ENCODE measurements at places on chromosomes 3 and 15.

- no peak for DNase-seq
Observed at GRCh38 chr3:193704431-193704830, 111.4 kb downstream of the OPA1 start.

DNA sequence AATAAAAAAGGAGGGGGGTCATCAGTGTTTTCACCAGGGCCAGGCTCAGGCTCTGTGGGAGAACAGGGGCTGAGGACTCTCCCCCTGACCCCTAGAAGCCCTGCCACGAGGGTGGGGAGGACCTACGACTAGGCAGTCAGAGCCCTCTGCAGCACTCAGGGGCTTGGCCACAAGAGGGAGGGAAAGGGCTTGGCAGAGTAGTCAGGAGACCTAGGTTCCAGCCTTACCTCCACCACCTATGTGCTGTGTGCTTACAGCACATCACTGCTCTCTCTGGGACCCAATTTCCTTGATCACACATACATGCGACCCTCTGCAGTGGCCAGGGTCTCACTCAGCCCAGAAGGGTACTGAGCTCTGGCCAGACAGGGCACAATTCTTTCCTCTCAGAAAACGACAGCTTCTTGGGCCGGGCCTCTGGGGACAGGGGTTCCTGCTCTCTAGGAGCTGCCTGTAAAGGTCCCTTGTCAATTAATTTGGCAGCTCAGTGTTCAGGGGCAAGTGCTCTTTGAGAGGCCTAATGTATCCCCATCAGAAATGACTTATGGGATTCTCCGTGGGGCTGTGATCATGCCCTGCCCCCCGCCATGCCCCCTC, 16.4 kb upstream of the SKIC8 start:
- no peak for DNase-seq

DNA sequence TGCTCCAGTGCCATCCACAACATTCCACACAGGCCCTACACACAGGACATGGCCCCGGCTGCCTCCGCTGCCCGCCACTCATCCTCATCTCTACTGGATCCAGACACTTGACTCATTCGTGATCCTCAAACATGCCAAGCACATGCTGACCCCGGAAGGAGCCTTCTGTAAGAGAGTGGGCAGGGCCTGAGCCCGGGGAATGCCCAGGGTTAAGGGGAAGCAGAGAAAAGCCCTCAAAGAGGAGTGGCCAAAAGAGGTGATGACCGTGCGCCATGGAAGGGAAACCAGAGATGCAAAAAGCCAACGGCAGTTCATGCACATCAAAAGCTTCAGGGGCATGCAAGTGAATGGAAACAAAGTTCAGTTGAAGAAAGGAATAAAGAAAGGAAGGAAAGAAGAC, 46.1 kb downstream of the RFTN1 start:
- DNase-seq, result no peak

GRCh38 chr15:40702077-40702476, 7.1 kb downstream of the RAD51 start:
- peak; percentile 16 for DNase-seq

DNA sequence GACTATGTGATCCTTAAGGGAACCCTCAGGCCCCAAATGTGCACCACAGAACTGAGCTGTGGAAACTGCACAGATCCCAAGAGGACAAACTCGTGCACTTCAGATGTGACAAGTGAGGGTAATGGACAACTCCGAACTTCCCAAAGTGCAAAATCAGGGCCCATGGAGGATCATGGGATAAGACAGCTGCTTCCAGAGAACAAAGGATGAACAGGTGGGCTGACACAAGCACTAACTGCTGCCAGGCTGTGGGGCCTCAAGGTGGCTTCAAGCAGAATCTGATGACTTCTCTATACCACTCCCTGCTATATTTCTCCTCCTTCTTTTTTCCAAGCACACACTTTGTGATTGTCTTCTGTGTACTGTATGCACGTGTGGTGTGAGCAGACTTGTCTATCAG, 5.4 kb downstream of the TARS3 start:
- no peak for DNase-seq

DNA sequence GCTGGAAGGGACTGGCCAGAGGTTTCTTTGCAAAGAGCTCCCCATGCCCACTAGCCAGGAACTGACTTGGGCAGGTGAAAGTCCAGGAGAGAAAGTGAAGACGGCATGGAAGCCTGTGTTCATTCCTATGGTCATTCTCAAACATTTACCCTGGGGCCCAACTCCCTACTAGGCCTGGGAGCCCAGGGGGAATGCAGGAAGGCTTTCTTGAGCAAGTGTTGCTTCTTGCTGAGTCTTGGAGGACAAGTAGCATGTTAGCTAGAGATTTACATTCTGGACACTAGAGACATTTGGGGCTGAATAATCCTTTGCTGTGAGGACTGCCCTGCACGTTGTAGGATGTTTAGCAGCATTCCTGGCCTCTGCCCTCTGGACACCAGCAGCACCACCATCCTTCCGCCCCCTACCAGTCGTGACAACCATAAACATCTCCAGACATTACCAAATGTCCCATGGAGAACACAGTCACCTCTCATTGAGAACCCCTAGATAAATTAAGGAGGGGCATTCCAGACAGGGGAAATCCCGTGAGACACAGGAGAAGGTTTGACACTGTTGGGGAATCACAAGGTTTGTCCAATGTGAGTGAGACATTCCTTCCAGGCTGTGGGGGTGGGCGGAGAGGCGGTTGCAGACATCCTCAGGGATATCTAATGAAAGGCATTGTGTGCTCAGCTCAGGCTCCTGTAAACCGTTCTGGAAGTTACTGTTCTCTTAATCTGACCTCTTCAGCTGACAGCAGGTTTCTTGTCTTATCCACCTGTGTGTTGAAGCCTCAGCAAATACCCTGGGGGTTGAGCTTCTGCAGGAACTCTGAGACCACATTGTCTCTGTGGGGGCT, 236.2 kb downstream of the TLE3 start:
- no peak for DNase-seq

DNA sequence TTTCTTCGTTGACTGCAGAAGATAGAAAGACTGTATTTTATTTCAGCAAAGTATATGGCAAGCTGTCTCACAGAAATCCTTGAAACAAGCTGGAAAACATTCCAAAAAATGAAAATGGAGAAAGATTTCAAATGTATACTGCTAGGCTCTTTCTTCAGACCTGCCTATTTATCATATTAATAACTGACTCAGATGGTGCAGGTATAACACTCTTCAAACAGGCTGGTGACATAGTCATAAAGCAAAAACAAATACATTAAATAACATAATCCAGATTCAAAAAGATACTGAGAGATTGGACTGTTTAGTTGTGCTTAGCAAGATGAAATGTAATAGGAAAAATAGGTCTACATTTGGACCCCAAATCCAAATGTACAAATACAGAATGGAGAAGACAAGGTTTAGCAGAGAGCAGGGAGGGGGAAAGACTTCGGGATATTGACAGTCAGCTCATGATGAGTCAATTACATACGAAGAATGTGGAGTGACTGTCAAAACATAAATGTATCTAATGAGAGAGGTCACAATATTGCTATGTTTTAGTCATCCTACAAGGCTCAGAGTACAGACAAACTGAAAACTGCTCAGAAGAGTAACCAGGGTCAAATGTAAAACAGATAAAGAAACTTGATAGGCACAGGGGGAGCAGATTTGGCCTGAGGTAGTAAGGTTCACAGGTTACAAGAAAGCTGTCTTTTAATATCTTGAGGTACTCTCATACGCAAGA, 88.7 kb downstream of the DMXL2 start:
- DNase-seq, result peak; percentile 4

GRCh38 chr3:110234831-110235230, 836.8 kb upstream of the NECTIN3 start:
- peak; percentile 48 for DNase-seq

GRCh38 chr3:38332201-38332600, 14.4 kb upstream of the XYLB start:
- no peak for DNase-seq

- DNase-seq, result no peak
Observed at GRCh38 chr15:71143373-71144310, 28.4 kb downstream of the THSD4 start.

- DNase-seq, result no peak
Observed at GRCh38 chr15:91879158-91879557, 25.6 kb downstream of the SLCO3A1 start.

DNA sequence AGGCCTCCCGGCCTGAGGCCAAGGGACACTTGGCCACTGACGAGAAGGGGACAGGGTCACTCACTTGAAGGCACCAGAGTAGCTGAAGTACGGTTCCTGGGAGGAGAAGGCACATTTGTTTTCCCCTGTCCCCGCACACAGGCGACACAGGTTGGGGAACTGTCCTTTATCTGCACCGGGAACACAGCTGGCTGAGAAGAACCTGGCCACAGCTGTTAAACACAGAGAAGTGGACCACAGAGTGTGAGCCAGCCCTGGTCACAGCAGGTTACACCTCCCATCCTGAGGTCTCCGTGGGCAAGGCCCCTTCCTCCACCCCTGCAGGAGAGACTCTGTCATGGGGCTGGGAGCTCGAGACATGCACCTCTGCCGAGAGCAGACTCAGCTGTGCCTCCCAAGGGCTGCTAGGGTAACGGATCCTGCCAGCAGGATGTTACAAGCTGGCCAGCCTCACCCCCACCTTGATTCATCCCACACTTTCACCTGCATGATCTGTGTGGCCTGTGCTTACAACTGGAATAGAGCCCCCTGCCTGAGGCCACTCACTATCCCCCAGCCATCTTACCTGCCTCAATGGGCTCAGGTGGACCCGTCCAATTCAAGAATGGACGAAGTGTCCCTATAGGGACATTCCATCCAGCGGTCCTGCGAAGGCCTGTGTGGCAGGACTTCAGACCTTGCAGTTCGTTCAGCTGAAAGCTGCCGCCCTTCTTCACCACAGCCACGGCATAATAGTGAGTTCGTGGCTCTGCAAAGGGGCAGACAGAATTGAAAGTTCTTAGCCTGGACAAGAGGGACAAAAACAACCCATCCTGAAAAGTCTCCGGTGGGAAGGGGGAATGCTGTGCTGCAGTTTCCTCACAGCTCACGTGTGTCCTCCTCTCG, 9.2 kb downstream of the LTF start:
- DNase-seq, result no peak

GRCh38 chr3:20572473-20572872, 386.5 kb upstream of the SGO1 start:
- no peak for DNase-seq

GRCh38 chr3:98952404-98952803, 50.9 kb upstream of the DCBLD2 start:
- DNase-seq, result no peak

DNA sequence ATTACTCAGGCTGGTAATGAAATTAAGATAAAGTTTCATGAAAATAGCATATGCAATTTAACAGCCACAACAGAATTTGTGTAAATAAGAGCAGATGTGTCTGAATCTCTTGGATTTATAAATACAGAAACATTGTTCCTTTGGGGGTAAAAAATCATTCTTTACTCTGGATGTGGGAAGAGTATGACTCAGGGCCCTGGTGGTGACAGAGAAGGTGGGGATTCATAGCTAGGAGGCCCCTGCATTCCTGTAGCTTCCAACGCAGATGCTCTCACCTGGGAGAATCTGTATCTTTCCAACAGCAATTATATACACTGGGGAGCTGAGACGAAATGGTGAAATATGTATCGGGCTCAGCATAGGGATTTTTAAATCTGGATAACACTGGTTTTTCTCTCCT, 167.6 kb upstream of the CADPS start:
- DNase-seq, result no peak

DNA sequence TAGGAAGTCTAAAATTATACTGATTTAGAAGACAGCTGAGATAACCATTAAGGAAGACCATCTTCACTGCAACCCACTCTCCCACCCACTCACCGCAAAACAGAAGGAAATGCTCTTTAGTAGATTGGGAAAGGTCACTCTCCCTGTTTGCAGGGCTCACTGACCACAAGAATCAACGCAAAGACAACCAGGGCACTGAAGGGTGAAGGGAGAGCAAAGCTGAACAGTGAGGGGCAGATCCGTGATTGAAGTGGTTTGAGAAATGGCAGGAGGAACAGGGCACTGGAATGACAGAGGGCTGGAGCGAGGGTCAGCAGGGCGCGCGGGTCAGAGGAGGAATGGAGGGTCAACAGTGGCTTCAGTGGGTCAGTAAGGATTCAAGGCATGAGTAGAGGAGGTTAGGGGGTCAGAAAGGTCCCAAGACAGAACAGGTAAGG, 520 bp downstream of the MESD start:
- DNase-seq, result no peak

DNA sequence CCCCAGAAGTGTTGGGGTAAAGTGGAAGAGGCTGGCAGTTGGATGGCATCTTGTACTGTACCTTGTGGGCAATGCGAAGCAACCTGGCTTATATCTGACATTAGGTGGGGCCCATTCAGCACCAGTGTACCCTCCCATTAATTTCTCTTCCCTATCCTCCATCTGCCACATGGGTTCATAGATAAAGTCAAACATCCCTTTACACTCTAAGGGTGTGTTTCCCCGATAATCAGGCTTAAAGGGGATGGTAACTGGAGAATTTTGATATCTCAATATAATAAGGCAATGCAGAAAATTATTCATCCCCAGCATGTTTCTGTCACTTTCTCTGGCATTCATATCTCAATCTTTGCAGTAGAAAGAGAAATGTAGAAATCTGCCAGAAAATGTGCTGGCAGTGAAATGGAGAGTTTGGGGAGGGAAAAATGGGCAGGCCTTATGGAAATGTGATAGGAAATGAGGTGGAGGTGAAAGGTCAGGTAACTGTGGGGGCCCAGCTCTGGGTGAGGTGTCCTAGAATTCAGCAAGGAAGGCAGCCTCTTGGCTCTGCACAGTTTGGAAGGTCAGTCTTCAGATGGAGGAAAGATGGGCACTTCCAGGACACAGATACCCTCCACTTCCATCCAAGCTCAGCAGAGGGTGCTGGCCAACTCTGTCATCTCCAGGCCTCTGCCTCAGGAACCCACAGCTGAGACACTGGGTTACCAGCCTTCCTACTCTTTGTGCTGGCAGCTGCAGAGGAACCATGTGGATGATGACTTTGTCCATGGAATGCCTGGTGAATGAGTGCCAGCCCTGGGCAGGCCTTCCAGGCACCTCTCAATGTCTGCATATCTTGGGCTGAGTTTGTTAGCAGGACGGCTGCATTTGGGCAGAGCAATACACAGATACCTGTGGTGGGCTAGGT, 325.9 kb upstream of the CTDSPL start:
- no peak for DNase-seq

- peak; percentile 62 for DNase-seq
Observed at GRCh38 chr3:143139762-143140161, 20.2 kb downstream of the CHST2 start.

GRCh38 chr3:38109580-38110313, 27.2 kb downstream of the ACAA1 start:
- DNase-seq, result no peak

- DNase-seq, result no peak
Observed at GRCh38 chr3:56971816-56972215, 88.6 kb upstream of the SPATA12 start.

GRCh38 chr15:74470631-74471395, 9.9 kb upstream of the UBL7 start:
- DNase-seq, result no peak

DNA sequence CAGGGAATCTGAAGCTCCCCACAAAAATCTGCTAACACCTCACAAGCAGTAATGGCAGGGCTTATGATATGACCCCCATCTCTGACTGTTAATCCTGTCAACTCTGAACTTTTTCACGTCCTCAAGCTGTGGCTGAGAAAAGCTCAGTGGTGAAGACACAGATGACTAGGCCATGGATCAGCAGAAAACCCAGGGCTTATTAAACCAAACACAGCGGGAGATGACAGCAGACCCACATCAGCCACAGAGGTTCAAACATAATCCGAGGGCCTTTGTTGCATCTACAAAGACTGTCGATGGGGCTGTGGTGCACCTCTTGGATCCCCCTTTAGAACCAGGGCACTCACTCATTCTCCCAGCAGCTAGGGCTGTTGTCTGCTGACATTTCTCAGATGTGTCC, 50.4 kb downstream of the GLB1 start:
- DNase-seq, result no peak

- no peak for DNase-seq
Observed at GRCh38 chr3:188975600-188976314, 196.0 kb upstream of the TPRG1 start.
